ENCODE measurements at places on chromosomes 1 and 21.

DNA sequence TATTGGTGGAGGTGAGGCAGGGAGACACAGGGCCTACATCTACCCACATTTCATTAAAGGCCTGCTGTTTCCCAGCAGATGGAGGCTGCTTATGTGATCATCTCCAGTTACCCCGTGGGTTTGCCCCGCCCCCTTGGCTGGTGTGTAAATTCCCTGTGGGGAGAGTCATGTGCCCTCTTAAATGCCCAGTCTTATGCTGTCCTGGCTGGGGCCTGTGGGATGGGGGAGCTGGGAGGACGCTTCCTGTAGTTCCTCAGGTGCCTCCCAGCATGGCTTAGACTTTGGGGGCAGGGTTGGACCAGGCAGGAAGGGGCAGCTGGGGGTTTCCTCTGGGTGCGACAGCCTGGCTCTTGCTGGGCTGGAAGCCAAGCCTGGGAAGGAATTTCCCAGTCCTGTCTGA is 15.5 kb upstream of the CITED4 start:
- no peak for DNase-seq

DNA sequence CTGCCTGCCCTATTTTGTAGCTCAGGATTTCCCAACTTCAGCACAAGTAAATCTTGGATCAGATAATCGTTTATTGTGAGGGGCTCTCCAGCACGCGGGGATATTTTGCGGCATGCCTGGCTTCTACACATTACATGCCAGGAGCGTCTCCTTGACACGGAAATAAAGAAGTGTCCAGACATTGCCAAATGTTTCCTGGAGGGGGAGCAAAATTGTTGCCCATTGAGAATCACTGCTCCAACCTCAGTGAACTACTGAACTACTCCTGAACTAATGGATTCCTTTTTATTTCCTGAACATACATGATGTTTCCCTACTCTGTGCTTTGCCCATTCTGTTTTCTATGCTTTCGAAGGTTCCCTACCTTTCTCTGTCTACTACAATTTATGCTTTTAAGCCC is 1359.1 kb upstream of the ADGRL2 start:
- no peak for DNase-seq

DNA sequence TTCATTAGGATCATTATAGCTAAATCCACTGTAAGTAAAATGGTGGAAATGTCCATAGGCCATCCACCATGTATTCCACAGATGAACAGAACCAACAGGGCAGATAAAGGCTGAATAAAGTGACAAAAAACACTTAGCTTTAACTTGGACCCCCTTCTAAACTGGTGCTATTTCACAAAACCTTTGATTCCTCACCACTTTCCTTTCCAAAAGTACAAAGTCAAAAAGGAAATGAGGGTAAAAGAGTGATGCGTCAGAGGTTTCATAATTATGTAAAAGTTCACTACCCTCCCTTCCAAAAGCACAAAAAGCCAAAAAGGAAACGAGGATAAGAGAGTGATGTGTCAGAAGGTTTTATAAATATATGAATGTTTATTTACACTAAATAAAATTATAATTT is 172.2 kb downstream of the TBX15 start:
- DNase-seq = no peak

DNA sequence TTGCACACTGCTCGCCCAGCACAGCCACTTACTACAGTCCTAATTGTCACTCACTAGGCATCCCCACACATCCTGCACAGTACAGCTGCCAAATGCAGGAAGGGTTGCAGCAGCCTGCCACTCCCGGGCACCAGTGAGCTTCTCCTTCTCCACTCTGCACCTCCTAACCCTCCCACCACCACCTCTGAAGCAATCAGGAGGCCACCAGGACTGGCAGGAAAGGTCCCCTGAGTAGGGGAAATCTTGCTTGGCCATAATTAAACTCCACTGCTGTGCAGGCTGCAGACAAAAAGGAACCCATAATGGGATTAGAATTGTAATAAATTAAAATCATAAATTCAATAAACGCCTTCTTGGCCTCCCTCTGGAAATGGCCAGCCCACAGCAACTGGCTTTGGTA is 31.8 kb downstream of the FBXO2 start:
- DNase-seq = no peak

- DNase-seq = no peak
Observed at GRCh38 chr1:115560027-115560426, 81.7 kb upstream of the VANGL1 start.

DNA sequence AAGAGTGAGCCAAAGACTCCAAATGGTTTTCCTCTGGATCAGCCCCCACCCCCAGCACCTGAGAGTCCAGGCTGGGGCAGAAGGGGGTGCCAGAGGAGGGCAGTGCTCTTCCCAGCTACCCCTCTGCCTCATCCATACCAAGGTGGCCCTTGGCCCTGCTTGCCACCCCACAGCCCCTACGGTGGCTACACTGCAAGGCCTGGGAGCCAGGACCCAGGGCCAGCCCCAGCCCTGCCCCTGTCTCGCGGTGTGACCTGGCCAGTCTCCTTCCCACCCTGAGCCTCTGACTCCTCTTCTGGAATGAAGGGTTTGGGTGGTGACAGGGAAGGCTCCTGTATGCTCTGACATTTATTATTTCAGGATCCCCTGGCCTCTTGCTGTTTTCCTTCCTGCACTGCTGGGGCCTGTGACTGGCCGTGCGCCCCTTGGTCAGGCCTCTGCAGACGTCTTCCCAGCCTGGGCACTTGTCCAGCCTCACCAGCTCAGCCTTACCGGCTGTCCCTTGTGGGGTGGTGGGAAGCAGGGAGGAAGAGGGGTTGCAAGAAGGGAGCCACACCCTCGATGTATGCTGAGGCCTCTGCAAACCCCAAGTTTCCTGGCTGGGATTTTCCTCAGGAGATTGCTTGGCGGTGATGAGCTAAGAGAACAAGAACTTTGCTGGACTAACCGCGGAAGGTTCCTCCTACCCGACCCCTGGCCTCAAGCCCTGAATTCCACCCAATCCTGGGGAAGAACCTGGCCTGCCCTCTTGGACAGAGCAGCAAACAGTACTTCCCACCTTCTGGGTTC is 13.5 kb downstream of the ASAP3 start:
- DNase-seq = no peak

GRCh38 chr1:5765483-5765882 is 226.7 kb downstream of the NPHP4 start:
- no peak for DNase-seq

GRCh38 chr1:206526064-206526911 is 19.0 kb downstream of the RASSF5 start:
- no peak for DNase-seq

DNA sequence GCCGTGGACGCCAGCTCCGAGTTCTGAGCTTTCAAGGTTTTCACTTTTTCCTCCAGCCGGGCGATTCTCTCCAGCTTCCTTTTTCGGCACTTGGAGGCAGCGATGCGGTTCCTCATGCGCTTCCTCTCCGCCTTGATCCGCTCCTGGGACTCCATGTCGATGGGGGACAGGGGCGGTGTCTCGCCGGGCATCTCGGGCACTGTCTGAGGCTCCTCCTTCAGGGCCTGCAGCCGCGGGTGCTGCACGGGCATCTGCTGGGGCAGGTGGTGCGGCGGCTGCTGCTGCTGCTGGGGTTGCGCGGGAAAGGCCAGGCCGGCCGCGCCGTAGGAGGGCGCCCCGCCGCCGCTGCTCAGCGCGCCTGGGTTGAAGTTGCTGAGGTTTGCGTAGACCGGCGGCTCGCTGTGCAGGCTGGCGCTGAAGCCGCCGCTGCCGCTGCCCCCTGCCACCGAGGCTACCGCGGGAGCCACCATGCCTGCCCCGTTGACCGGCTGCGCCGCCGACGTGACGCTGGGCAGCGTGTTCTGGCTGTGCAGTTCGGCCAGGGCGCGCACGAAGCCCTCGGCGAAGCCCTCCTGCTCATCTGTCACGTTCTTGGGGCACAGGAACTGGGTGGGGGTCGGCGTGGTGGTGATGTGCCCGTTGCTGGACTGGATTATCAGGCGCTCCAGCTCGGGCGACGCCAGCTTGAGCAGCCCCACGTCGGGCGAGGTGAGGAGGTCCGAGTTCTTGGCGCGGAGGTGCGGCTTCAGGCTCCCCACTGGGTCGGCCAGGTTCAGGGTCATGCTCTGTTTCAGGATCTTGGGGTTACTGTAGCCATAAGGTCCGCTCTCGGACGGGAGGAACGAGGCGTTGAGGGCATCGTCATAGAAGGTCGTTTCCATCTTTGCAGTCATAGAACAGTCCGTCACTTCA is 1.4 kb downstream of the JUN start:
- DNase-seq = peak; percentile 31

DNA sequence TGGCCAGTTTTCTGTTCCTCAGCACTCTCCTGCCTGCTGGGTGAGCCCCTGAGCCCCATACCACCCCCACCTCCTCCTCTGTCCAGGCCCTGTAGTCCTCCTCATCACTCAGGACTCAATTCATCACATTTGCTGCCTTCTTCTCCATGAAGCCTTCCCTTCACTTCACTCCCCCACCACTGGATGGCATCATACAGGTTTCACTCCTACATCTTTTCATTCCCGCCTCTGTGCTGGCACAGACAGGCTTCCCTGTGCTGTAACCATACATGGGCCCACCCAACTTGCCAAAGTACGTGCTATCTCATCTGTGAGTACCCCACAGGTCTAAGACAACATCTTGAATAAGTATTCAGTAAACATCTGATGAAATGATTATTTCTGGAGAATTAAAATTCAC is 56.9 kb downstream of the SLC45A1 start:
- no peak for DNase-seq

- DNase-seq = no peak
Observed at GRCh38 chr1:98546319-98546718, 115.2 kb upstream of the SNX7 start.

DNA sequence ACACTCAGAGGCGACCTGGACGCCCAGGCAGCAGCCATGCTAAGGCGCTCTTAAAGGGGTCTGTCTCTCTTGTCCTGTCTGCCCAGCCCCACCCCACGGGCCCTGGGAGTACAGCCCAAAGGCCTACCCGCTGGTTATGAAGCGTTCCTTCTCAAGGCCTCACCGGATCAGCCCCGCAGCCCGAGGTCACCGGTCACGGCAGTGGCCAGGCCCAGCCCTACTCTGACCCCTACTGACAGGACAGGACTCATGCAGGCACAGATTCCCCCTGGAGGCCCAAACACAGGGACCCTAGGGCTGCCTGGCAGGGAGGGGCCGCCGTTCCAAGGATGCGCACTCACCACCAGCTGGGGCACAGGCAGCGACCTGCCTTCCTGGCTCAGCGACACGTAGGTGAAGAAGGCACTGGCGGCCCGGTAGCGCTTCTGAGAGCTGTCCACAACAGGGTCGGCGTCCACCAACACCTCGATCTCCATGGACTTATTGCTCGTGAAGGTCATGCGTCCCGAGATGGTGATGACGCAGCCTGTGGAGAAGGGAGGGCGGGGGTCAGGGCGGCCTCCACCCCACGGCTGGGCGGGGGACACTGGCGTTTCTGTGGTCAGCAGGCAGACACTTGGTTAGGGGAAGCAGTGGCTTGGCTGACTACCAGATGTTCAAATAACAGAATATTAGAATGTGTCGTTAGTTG is 20.0 kb upstream of the GPR153 start:
- DNase-seq = no peak

DNA sequence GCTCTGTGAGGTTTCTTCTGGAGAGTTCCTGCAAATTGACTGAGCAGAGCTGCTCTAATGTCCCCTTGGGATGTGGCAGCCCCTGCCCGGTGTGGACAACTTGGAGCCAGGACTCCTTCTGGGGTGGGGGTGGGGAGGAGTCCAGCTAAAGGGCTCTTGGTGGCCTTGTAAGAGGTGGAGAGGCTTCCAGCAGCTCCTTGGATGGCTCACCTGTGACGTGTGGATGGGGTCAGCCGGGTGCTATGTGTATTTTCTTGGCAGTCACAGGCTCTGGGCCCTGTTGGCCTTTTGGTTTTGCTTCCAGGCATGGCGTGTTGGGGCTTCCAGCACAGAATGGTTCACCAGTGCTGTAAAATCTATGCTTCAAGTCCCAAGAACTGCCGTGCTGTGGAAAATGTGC is 38.2 kb downstream of the TRAPPC10 start:
- DNase-seq = no peak

DNA sequence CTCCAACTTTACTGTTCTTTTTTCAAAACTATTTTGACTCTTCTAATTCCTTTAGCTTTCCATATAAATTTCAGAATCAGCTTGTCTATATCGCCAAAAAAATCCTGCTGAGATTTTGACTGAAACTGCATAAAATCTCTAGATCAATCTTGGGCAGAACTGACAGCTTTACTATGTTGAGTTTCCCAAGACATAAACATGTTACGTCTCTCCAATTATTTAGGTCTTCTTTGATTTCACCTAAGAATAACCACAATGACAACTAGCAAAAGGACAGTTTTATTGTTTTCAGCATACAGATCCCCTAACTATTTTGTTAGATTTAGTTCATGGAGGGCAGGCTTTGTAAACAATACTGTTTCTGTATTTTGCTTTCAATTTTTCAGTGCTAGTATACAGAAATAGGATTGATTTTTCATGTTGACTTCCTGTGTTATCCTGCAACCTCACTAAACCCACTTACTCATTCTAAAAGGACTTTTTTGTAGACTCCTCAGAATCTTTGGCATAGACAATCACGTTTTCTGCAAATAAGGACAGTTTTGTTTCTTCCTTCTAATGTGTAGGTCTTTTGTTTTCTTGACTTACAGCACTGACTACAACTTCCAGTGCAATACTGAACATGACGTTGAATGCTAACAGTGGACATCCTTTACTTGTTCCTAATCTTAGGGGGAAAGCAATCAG is 63.4 kb downstream of the NPHP4 start:
- DNase-seq = no peak

GRCh38 chr1:15016526-15016925 is 137.0 kb upstream of the TMEM51 start:
- no peak for DNase-seq

GRCh38 chr1:235515844-235516512 is 11.7 kb upstream of the B3GALNT2 start:
- DNase-seq = no peak

- DNase-seq = no peak
Observed at GRCh38 chr1:7248549-7249199, 463.4 kb downstream of the CAMTA1 start.

DNA sequence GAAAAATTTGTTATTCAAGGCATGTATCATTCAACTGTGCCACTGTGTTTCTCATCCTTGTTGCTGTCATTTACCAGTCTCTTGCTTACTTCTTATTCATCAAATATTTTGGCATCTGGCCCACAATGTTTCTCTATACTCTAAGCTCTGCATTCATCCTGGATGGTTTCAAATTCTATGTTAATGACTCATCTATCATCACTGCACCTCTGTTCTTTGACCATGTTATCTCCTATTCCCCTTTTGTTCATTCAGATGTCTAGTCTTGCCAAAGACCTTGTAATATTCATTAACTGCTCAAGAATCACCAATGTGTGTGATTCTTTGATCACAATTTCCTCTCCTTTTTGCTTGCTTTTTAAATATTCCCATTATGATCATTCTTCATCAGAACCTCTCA is 54.6 kb upstream of the PRKACB start:
- DNase-seq = no peak

DNA sequence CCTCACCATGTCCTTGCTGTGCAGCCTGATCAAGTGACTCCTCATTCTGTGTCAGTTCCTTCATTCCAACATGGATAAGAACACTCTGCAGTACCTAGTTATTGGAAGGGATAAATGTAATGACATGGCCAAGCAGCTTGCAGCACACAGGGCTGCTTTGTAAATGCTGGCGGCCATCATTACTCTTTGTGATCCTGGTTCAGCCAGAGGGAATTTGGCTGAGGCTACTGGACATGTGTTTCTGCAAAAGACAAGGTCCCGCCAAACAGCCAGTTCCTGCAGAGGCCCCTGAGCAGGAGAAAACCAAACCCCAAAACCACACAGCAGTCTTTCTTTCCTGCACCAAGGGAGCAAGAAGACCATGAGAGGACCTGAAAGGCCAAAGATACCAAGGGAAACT is 495.8 kb downstream of the AJAP1 start:
- no peak for DNase-seq
